Panc1 (cell line): ENCODE measurements at places on chromosomes 4 and X.

GRCh38 chr4:128516301-128516969 is 228.8 kb upstream of the PGRMC2 start:
- no peak for DNase-seq

DNA sequence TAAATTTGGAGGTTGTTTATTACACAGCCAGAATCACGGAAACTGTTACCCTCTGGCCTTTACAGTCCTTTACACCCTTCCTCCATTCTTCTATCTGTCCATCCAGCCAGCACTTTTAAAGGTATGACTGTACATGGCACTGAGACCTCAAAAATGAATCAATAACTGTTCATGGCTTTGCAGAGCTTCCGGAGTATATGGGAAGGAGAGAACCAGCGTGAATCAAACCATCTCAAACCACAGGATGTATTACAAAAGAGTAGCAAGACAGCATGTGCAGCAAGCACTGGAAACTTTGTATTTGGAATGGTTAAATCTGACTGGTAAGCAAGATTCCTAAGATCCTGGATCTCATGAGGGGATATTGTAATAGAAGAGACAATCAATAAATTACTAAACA is 228.5 kb upstream of the CASK start:
- DNase-seq, result no peak

DNA sequence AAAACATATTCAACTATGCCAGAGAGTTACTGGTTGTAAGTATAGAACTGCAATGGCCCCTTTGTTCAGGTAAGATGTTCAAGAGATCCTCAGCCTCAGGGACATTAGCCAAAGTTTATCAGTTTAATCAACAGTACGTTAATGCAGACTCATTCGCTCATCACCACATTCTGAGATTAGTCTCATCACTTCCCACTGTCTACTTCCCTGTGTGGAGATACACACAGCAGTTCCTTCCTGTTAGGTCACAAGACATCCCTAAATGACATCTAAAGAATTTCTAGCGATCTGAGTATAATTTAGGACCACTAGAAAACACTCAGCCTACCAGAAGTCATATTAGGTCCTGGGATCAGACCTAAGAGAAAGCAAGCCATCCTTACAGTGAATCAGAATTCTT is 10.4 kb downstream of the SLC10A7 start:
- no peak for DNase-seq

DNA sequence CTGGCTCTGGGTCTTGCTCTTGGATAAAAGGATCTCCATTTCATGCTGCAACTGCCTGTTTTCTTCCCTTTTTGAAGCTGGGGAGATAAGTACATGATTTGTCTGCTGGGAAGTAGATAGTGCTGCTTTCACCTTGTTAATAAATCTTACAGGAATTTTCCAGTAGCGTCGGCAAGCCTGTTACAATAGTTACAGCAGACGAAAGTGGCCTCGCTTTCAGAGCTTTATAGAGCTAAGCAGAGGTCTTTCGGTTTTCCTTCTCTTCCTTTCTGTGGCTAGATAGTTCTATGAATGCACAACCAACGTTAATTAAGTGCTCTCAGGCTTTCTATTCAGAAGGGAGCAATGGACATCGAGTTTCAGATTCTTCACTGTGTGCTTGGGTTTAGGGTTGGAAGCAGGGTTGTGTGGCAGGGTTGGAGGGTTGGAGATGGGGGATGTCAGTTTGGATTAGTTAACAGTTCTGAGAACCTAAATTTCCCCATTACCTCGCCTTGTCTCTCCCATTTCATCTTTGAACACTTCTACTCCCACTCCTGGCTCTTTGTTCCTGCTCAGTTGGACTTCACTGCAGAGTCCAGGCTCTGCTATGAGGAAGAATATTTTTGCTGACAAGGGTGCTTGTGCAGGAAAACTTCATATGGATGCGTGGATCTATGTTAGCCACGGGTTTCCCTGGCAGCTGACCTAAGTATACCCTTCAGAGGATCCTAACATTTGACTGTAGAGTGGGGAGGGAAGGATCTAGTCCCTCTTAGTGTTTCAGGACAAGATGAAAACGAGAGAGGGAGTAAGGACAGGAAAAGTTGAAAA is 237.9 kb downstream of the ARHGAP10 start:
- DNase-seq, result no peak

DNA sequence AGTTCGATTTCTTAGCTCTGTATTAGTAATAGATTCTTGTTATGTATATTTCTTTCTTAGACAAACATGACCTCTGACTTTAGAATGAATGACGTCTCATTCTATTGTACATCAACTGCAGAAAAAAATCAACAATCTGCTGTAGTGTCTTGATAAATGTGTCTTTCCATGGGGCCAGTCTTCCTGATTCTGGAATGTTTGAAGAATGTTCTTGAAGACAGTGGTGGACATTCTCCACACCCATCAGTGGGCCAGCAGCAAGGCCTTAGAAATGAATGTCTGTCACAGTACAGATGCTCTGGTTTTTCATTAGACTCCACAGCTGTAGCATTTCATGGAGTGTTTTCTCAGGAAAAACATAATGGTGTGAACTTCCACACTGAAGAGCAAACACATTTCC is 63.2 kb upstream of the FAM47B start:
- DNase-seq, result no peak
